Activated T-helper 1 cell treated with anti-CD3 and anti-CD28 coated beads, Interleukin-12 subunit alpha, Interleukin-12 subunit beta, Interleukin-2, Interleukin-4 antibody, amounts not matched to agents 30 ng/mL and 10 ng/mL and 1 ng/mL, durations not matched to agents 14 hours and 24 hours and 36 hours (primary cell): ENCODE measurements at places on chromosomes 12 and 14. TPM values are rescaled to one million over a fixed set of nuclear protein-coding genes. Genes with fewer than 3 reads are reported as not detected.

GRCh38 chr12:96416033-96416799 is 16.0 kb upstream of the CDK17 start:
- peaks cover 1% of the 10 kb centered on the region for H3K36me3 ChIP-seq
- H3K4me3 ChIP-seq: no peak overlapping the region
- H3K27me3 ChIP-seq: peaks cover 3% of the 10 kb centered on the region
- no peak for DNase-seq
- H3K27ac ChIP-seq: no peak overlapping the region

GNB3 gene
- 1.6 and 1.7 TPM in 2 replicates for total RNA-seq

GPR84 gene
- total RNA-seq: 2.3 and 2.4 TPM in 2 replicates

- H3K36me3 ChIP-seq: peaks cover 33% of the 10 kb centered on the region
- no peak overlapping the region for H3K27ac ChIP-seq
- H3K4me1 ChIP-seq: peaks cover 32% of the 10 kb centered on the region
These were observed 39.0 kb downstream of the ELK3 start for GRCh38 chr12:96233168-96233567.
